Dorsolateral prefrontal cortex (tissue), 122 donors: ENCODE measurements at places on chromosomes 16 and 17.

DNA sequence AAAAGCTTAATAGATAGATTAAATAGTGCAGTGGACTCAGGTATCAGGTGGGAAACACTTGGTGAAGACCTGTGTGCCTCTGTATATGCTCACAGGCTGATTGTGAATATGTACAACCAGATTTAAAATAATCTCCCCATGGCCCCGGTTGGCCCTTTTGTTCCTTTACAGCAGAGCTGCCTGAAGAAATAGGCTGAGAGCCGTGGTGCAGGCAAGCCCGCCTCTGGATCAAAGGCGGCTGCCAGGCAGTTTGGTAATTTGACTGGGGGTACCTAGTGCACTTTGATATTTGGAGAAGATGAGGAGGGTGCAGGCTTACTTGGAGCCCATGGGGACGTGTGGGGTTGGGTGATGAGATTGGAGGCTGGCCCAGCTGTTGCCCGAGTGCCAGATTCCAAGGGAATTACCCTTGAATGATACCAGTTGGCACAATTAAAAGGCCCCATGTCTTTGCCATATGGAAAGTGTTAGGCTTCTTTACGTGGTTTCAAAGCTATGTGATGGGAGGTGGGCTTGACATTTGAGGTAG lies 5.0 kb downstream of the NKD1 start:
- DNase-seq = no peak

GRCh38 chr16:55389426-55390073 lies 65.5 kb downstream of the IRX6 start:
- no peak for DNase-seq

GRCh38 chr17:66491213-66491612 lies 188.8 kb downstream of the PRKCA start:
- DNase-seq = no peak

DNA sequence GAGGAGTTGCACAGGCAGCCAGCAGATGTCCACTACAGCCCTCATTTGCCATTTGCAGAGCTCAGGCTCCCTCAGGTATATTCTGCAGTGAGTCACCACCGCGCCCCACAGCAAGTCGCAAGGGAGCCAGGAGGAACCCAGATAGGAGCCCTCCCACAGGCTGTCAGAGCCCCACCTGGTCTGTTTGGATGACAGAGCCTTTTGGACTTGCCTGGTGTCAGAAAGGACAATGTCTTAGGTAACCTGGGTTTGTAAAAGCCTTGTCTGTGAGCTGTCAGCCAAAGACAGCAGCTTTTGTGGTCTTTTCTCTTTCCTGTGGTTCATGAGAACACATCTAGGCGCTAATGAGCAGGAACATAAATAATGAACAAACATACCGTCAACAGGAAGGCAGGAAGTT lies 70.9 kb downstream of the GNAO1 start:
- no peak for DNase-seq

DNA sequence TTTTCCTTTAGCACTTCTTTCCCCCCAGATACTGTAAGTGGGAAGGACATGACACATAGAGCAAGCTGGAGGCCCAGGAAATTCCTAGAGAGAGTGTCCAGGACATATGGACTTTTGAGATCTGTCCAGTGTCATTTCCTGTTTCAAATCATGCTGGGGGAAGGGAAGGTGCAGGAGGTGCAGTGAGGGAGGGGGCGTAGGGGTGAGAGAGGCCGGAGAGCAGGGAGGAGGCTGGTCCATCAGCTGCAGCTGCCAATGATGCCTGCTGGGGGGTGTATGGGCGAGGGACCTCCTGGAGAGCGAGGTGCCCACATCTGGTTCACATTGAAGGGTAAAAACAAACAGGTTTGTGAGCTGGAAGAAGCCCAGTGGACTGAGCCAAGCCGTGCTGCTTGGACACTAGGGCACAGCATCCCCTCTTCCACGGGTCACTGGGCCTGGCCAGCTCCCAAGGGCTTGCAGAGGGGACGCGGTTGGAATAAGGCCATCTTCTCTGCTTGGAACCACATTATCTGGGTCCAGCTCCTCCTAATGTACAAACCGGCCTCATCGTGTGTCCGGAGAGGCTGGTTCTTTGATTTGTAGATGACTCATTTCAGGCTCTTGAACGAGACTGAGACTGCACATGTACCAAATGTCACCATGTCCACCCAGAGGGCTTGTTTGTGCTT lies 70.4 kb upstream of the SMURF2 start:
- DNase-seq = no peak

DNA sequence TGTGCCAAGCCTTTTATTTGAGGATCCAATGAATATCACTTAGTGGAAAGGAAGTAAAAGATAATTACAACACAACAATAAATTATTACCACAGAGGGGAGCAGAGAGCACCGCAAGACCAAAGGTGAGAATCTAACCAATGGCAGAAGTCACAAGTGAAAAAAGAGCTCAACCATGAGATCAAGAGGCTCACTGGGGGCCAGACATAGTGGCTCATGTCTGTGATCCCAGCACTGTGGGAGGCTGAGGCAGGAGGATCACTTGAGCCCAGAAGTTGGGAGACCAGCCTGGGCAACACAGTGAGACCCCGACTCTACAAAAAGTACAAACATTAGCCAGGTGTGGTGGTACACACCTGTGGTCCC lies 17.7 kb downstream of the ANKRD11 start:
- no peak for DNase-seq

DNA sequence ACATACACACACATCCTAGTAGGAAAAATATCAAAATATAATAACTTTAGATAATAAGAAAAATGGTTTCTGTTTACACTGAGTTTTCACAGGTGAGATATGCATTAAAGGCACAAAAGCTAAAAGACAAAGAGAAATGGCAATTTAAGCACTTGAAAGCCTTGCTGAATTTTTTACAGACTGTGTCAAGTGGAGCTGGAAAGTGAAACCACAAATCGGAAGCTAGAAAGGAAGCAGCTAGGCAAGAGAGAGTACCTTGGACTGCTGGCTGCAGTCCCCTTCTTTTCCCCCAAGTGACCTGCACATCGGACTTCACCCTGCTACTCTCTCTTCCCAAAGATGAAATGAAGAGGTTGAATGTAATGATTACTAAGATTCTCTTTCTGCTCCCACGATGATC lies 135.1 kb downstream of the CDH13 start:
- DNase-seq = no peak

DNA sequence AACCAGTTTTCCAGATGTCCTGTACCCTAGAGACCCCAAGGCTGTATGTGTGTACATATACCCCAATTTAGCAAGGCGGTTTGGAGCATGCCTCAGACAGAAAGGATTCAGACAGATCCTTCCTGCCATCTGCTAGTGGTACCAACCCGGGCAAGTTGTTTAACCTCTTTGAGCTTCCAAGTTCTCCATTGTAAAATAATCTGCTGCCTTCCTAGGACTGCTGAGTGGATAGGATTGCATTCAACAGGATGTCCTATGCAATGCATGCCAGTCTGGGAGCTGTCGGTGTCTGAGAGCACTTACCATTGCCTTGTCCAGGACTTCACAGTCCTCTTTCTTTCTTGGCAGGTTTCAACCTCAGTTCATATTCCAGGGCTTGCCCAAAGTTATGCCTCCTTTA lies 1.9 kb downstream of the CDH13 start:
- no peak for DNase-seq

DNA sequence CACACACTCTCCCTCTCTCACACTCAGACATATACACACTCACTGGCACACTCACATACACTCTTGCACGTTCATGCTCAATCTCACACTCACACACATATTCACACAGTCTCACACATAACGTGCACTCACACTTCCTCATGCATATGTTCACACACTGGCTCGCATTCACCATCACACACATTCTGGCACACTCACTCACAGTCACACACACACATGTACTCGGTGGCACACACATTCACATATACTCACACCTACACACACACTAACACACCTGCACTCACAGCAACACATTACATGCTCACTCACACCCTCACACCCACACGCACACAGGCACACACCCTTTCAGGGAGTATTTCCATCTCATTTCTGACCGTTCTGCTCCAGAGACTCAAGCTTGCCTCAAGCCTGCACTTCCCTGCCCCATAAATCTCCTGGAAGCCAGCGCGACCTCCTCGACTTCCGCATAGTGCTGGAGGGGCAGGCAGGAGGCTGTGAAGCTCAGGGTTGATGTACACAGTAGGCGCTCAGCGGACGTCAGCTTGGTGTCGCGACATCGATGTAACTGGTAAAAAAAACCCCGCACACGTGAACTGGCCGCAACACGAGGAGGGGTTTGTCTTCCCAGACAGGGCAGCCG lies 66.7 kb upstream of the FOXF1 start:
- DNase-seq = no peak

GRCh38 chr17:82213251-82214011 lies 789 bp upstream of the CCDC57 start:
- DNase-seq = peak; percentile 74

DNA sequence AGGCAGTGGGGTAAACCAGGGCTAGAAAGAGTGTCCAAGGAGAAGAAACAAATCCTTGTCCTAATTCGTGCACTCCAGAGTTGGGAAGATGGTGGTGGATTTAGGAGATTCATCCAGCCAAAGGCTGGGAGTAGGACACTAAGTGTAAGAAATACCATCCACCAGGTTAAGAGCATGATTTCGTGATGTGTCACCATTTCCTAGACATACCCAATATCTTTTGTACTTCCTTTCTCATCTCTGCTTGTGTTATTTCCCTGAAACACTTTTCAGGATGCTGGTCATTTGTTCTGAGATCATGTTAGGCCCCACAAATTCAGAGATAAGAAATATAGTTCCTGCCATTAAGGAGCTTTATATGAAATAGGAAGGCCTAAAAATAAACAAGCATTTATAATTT lies 106.3 kb upstream of the HLF start:
- DNase-seq = no peak

GRCh38 chr16:81537721-81538561 lies 93.3 kb downstream of the CMIP start:
- DNase-seq = no peak

DNA sequence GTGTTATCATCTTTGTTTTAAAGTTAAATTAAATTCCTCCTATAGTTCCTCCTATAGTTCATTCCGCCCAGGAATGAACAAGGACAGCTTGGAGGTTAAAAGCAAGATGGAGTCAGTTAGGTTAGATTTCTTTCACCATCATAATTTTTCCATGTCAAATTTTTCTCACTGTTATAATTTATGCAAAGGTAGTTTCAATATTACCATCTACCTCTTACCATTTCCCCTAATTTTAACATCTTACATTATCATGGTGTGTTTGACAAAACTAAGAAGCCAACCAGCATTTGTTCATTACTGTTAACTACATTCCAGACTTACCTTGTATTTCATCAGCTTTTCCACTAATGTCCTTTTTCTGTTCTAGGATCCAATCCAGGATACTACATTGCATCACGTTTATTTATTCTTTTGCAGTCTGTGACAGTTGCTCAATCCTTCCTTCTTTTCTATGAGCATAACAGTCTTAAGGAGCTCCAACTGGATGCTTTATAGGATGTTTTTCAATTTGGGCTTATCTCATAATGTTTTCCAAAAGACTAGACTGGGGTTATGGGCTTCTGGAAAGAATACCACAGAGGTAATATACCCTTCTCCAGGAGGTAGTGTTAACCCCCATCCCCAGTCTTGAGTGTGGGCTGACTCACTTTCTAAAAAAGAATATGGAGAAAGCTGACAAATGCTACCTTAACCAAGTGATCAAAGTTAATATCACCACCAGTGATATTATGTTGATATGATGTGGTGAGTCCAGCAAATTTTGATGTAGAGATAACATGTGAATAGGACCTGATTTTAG lies 158.5 kb downstream of the PPM1E start:
- no peak for DNase-seq

DNA sequence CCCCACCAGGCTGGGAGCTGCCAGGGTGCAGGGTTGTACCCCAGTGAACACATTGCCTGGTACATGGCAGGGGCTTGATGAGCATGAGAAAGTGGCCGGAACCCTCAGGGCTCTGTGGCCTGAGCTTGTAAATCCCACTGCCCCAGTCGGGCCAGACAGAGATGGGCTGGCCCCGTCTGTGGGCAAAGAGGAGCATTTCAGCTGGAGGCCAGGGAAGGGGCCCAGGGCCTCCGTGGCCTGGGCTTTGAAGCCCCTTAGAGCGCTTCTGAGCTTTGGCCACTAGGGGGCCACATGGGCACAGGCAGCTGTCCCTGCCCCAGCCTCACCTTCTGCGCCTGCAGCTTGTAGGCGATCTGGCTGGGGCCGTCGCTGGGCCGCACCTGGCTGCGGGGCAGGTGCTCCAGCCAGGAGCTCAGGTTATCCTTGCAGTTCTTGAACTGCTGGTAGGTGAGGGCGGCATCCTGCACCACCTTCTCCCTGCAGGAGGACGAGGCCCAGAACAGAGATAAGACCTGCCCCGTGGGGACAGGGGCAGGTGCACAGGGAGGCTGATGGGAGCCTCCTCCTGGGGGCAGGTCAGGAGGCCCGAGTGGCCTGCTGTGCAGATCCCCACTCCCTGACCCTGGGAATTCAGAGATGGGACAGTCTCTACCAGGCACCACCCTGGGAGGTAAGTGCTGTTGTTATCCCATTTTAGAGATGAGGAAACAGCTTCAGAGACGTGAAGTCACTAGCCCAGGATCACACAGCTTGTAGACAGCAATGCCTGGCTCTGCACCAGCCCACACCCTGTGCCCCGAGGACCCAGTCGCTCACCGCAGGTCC lies 12.8 kb downstream of the EVPL start:
- DNase-seq = peak; percentile 48

- peak; percentile 86 for DNase-seq
Observed at GRCh38 chr17:80795754-80796153, 195.9 kb upstream of the CHMP6 start.

DNA sequence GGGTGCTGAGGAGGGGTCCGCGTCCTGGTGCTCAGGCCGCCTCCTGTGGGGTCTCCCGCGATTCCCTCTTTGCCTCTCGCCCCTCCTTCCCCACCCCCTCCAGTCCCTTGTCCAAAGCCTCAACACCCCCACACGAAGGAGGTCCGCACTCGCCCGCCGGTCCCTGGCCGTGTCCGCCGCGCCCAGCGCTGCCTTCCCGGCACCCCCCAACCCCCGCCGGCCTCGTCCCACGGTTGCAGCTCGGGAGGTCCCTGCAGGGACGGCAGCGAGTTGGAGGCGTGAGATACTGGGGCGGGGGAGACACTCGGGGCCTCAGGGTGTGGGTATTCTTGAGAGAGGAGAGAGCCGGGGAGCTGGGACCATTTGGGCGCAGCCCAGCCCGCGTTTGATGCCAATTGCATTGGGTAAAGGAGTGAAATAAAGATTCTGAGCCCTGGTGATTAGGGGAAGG lies 468 bp downstream of the FLYWCH2 start:
- DNase-seq = no peak

DNA sequence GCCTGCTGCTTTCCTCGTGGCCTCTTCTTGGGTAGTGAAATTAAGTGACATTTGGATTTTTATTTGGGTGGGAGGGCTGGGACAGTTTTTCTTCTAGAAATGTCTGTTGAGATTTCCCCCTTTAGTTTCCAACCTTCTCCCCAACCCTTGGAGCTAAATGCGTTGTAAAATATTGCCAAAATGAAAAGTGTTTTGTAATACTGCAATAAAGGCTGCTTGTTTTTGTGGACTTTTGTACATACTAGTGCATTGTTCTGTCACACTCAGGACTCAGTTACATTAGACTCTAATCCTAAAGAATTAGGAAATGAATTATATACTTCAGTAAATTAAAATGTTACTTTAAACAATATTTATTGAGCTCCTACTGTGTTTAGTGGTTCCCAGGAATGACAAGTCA lies 21.7 kb downstream of the HEATR9 start:
- DNase-seq = no peak

- DNase-seq = no peak
Observed at GRCh38 chr16:78762222-78762621, 662.8 kb downstream of the WWOX start.

- no peak for DNase-seq
Observed at GRCh38 chr17:76735006-76735405, 2.1 kb downstream of the SRSF2 start.
